ENCODE measurements at places on chromosomes 13 and 19. TPM values are rescaled to one million over a fixed set of nuclear protein-coding genes. Genes with fewer than 3 reads are reported as not detected.

The ARL11 gene
- 1.3 TPM for total RNA-seq

The PCDH9 gene
- 3.7 TPM for total RNA-seq

The KLHL26 gene
- total RNA-seq: 18.1 TPM

The PLIN4 gene
- total RNA-seq: 213 TPM

The KANK3 gene
- 5.6 TPM for total RNA-seq

The ZNF491 gene
- 3.9 TPM for total RNA-seq

The RXFP2 gene
- total RNA-seq: 0.48 TPM

The NUP62 gene
- total RNA-seq: 36.4 TPM

DNA sequence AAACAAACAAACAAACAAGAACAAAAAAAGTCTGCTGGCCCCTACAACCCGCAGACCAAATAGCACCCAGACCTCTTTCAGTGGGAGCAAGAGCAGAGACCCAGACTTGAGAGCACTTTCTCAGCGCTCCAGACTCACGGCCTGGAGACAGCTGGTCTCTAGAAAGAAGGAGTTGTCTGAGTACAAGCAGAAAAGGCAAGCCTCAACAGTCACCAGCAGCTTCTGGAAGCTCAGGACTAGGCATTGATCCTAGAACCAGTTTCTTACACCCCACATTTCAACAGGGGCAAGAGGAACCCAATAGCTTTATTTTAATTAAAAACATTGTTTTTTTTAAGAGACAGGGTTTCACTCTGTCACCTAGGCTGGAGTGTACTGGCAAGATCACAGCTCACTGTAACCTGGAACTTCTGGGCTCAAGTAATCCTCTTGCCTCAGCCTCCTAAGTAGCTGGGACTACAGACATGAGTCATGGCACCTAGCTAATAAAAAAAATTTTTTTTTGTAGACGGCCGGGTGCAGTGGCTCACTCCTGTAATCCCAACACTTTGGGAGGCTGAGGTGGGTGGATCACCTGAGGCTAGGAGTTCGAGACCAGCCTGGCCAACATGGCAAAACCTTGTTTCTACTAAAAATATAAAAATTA, 30.4 kb downstream of the RASL11A start:
- no peaks in the 10 kb centered on the region for H3K4me1 ChIP-seq
- DNase-seq: no peak
- H3K4me3 ChIP-seq: no peak overlapping the region
- H3K27me3 ChIP-seq: no peaks in the 10 kb centered on the region
- H3K27ac ChIP-seq: no peak overlapping the region

DNA sequence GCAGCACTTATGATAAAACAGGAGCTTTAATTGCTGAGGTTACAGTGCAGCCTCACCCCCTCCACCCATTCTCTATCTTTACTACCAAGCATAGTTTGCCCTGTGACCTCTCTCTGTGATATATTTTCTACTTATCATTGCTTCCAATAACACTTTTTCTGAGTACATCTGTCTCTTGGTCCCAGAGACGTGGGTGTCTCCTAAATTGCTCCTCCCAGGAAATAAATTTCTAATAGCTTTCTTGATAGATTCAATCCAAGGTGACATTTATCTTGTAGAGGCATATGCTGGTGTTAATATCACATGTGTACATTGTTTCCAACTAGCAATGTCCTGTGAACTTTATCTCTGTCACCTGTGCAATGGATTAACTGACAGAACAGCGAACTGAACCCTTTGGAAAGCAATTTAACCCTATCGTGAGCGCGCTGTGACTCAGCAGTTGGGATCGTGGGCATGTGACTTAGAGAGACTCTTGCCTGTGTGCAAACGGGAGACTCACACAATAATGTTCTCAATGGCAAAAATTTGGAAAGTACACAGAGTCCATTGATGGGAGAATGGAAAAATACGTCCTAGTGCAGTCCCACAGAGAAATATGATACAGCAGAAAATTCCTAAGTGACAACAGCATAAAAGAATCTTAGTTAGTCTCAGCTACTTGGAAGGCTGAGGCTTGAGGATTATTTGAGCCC, 7.0 kb upstream of the MAP2K2 start:
- H3K4me1 ChIP-seq: no peaks in the 10 kb centered on the region
- H3K36me3 ChIP-seq: no peaks in the 10 kb centered on the region
- H3K27ac ChIP-seq: no peak overlapping the region
- H3K4me3 ChIP-seq: no peak overlapping the region
- DNase-seq: no peak
- H3K27me3 ChIP-seq: no peaks in the 10 kb centered on the region

DNA sequence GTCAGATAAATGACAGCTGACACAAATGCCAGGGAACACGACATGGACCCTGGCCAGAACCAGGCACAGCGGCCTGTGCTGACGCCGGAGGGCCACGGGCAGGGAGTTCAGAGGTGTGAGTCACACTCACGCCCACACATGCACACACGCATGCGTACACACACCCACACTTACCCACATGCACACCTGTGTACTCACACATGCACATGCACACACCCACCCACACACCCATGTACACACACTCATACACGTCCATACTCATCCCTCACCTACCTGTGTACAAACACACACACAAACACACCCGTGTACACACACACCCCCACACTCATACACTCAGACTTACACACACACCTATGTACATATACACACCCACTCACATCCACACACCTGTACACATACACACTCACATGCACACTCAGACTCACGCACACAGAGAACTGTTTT, 40.4 kb downstream of the MLLT1 start:
- no peaks in the 10 kb centered on the region for H3K27me3 ChIP-seq
- peaks cover 16% of the 10 kb centered on the region for H3K4me1 ChIP-seq
- H3K4me3 ChIP-seq: peak overlapping the region; percentile 43

DNA sequence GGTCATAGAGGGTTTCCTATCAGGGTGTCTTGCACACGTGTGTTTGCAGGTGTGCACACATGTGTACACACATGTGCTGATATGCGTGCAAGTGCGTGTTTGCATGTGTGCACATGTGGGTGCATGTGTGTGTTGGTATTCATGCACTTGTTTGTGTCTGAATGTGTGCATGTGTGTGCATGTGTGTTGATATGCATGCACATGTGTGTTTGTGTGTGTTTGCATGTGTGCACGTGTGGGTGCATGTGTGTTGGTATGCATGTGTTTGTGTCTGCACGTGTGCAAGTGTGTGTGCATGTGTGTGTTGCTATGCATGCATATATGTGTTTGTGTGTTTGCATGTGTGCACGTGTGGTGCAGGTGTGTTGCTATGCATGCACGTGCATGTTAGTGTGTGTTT, 150.5 kb downstream of the SOX1 start:
- H3K27ac ChIP-seq: no peak overlapping the region
- peaks cover 34% of the 10 kb centered on the region for H3K27me3 ChIP-seq
- no peaks in the 10 kb centered on the region for H3K4me1 ChIP-seq
- no peak overlapping the region for H3K4me3 ChIP-seq
- DNase-seq: no peak

- H3K4me3 ChIP-seq: no peak overlapping the region
- no peaks in the 10 kb centered on the region for H3K36me3 ChIP-seq
- no peak for DNase-seq
- H3K27me3 ChIP-seq: no peaks in the 10 kb centered on the region
Measured at GRCh38 chr19:18468517-18468916, 30.6 kb upstream of the ISYNA1 start.

DNA sequence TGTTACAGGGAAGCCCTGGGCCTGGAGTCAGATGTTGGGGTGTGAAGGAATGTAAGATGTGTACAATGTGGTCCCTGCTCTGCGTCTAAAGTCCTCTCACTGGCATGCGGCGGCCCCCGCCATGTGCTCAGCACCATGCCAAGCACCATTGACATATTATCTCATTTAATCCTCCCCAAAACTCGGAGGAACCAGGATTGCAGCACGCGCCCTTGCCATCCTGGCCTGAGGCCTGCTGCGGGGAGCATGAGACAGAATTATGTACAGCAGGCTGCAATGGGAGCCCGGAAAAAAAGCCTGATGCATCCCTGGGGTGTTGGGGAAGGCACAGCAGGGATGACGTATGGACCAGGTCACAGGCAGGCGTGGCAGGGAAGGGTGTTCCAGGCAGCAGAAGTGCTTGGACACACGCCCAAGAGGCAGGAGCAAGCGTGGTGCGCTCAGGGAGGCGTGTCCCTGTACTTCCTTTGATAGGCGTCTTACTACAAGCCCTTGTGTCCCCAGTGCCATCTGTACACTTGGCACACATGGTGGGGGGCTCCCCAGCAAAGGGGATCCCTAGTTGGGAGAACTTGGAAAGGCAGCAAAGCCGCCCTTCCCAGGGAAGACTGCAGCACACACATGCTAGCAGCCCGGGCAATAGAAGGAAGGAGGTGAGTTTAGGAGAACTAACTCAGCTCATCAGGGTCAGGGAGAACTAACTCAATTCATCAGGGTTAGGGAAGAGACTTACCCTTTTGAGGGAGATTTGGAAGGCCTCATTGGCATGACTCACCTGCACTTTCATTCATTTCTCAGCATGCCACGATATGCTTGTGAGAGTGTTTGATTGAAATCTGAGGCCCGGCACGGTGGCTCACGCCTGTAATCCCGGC, 3.4 kb downstream of the EVI5L start:
- H3K4me1 ChIP-seq: peaks cover 18% of the 10 kb centered on the region
- no peak overlapping the region for H3K27ac ChIP-seq
- no peak overlapping the region for H3K4me3 ChIP-seq
- H3K27me3 ChIP-seq: no peaks in the 10 kb centered on the region
- DNase-seq: no peak

DNA sequence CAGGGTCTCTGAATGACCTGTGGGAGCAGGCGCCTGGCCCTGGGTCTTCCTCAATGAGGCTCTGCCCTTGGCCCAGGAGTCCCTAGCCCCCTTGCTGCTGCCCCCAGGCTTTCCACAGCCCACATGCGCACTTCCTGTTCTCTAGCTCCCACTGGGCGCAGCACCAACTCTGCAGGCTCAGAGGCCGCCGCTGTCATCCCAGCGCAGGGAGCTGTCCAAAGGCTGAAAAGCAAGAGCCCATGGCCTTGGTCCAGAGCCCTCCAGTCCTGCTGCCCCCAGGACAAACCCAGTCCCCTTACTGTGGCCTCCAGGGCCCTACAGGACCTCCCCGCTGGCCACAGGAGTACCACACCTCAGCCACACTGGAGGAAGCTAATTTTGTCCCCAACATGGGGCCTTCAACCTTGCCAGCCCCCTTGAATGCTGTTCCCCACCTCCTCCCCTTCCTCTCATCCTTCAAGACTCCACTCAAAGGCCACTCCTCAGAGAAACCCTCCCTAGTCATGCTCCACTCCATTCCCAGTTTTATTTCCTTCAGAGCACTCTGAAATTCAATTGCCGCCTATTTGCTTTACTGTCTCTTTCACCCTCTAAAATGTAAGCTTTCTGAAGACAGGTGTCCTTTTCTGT, 8.0 kb upstream of the POU2F2 start:
- no peaks in the 10 kb centered on the region for H3K36me3 ChIP-seq
- H3K4me1 ChIP-seq: no peaks in the 10 kb centered on the region
- H3K27me3 ChIP-seq: no peaks in the 10 kb centered on the region
- no peak overlapping the region for H3K27ac ChIP-seq
- no peak for DNase-seq
- H3K4me3 ChIP-seq: no peak overlapping the region

- H3K27me3 ChIP-seq: peaks cover 24% of the 10 kb centered on the region
- no peak for DNase-seq
- H3K27ac ChIP-seq: no peak overlapping the region
- H3K4me1 ChIP-seq: no peaks in the 10 kb centered on the region
- peak overlapping the region; percentile 77 for H3K4me3 ChIP-seq
Measured at GRCh38 chr13:99982036-99982730, 599 bp downstream of the ZIC2 start.

DNA sequence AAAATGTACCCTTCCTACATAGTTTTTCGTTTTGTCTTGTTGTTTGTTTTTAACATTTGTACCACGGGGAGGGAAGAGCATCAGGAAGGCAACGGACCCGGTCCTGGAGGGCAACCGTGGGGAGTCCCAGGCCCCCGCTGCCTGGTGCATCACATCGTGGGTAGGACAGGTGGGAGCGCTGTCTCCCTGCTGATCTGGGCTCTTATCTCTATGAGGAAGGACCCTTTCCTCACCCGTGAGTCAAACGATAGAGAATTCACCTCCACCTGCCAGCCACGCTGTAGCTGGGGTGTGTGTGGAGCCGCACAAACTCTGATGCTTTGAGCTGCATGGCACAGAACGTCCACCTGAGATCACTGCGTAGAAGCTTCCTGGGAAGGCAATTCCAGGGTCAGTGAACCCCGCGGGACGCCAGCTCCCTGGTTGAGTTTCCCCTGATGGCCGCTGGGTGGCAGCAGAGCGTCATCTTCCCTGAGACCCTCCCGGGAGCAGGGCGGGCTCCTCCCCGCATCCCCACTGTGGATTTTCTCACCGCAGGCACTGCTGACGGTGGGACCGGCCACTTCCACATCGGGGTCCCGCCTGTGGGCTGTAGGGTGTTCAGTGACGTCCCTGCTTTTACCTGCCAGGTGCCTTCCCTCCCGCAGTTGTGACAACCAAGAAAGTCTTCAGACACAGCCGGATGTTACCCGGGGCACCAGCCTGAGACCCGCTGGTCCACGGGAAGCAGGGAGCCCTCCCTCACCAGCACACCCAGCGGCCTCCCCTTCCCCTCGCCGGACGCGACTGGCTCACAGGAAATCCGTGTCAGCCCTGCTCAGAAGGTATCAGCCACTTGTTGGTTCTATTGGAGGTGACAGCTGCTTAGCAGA, 54.7 kb downstream of the ZNF787 start:
- peaks cover 27% of the 10 kb centered on the region for H3K27me3 ChIP-seq
- H3K36me3 ChIP-seq: no peaks in the 10 kb centered on the region
- H3K4me1 ChIP-seq: no peaks in the 10 kb centered on the region
- no peak overlapping the region for H3K27ac ChIP-seq
- peak; percentile 33 for DNase-seq

GRCh38 chr13:78121001-78121400, 202.4 kb upstream of the EDNRB start:
- H3K4me1 ChIP-seq: no peaks in the 10 kb centered on the region
- no peak overlapping the region for H3K27ac ChIP-seq
- H3K4me3 ChIP-seq: no peak overlapping the region

DNA sequence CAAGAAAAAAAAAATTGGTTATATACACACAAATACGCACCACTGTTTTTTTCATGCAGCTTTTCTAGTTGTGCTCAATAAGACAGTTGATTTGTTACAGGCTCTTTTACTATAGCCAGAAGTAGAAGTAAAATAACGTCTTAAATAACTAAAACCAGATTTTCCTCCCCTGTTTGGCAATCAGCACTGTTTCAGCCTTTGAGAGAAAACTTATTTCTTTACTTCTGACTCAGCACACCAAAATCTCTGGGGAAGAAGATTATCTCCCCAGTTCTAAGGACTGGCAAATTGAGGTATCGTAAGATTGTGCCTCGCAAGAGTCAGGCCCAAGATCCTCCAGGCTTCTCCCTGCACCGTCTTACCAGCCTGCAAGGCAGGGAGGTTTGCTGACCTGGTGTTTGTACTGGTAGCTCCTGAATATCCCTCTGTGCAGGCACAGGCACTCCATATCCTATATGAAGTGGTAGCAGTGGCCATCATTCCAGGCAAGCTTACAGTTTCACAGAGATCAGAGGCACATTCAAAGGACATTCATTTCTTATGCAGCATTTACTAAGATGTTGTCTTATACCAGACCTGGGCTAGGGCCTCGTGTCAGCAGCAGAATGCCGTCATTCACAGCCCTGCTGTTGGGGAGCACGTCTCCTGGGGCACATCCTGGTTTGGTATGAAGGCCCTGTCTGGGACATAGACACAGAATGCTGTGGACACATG, 268.2 kb downstream of the ZNF536 start:
- H3K4me1 ChIP-seq: no peaks in the 10 kb centered on the region
- no peak overlapping the region for H3K4me3 ChIP-seq
- DNase-seq: no peak
